ENCODE measurements at places on chromosomes 7 and 10. TPM values are rescaled to one million over a fixed set of nuclear protein-coding genes. Genes with fewer than 3 reads are reported as not detected.

DNA sequence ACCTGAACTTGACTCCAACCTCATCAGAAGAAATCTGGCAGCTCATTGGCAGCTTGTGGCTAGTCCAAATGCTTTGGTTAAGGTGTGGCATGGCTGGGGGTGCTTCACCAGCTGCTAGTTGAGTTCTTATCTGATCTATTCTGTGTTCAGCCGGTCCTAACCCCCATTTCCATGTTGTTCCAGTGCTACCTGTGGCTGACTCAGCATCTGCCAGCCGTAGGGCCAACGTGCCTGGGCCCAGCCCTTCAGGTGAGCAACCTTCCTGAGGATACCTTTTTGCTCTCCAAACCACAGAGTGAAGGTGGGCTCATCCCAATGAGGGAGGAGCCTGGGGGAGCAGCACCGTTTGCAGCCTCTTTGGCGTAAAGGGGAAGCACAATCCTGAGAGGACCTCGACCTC lies 46.8 kb upstream of the C10orf120 start:
- ATAC-seq, result no peak

Gene SLC26A4
- total RNA-seq, result 2.2 TPM

DNA sequence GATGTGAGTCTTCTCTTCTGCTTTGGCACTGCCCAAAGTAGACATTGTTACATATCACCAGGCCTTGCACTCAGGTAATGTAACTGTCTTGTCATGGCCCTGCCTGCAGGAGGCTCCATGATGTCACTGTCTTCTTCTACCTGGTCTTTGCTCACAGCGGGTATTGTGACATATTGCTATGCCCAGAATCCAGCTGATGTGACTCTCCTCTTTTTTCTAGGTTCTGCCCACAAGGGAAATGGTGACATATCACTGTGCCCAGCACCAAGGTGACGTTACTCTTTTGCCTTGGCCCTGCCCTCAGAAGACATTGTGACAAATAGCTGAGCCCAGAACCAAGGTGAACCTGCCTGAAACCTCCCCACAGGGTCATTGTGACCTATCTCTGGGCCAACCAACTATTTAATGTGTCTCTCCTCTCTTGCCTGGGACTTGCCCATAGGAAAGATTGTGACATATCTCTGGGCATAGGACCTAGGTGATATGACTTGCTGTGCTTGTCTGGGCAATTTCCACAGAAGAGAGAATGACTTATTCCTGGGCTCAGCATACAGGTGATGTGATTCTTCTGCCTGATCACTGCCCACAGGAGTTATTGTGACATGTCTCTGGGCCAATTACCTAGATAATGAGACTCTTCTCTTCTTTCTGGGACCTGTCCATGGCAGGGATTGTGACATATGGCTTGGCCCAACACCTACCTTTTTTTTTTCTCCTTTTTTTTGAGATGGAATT lies 26.5 kb upstream of the ZNF107 start:
- no peak for ATAC-seq

Gene ASZ1
- not detected for total RNA-seq

DNA sequence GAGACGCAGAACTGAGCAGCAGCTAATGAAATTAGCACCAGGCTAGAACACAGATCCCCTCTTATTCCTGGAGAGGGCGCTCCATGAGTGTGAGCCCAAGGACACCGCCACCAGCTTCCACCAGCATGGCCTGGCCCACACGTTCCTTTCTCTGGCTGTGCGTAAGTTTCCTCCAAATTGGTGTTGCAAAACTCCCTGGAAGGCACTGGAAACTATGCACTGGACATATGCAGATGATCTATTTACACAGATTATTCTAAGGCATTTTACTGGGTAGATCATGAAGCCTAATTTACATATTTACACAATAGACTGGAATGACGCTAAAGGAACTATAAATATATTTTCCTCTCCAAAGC lies 455.6 kb upstream of the FOXK1 start:
- no peak for ATAC-seq

GRCh38 chr10:46250481-46250880 lies 36.3 kb upstream of the ANTXRL start:
- ATAC-seq, result no peak

DNA sequence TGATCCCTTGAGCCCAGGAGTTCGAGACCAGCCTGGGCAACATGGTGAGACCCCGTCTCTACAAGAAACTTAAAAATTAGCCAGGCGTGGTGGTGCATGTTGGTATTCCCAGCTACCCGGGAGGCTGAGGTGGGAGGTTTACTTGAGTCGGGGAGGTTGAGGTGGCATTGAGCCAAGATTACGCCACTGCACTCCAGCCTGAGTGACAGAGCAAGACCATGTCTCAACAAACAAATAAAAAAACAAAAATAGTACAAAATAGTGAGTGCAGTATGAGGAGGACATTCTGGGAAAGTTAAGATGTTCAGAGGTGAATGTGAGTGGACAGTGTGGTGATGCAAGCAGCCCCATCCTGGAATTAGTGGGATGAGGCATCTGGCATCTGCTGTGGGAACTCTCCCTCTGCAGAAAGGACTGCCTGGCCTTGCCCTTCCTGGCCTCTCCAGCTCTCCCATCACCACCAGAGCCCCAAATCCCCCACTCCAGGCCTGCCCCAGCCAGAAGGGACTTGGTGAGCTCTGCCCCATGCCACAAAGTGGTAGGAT lies 96.6 kb upstream of the PARD3 start:
- ATAC-seq, result no peak

DNA sequence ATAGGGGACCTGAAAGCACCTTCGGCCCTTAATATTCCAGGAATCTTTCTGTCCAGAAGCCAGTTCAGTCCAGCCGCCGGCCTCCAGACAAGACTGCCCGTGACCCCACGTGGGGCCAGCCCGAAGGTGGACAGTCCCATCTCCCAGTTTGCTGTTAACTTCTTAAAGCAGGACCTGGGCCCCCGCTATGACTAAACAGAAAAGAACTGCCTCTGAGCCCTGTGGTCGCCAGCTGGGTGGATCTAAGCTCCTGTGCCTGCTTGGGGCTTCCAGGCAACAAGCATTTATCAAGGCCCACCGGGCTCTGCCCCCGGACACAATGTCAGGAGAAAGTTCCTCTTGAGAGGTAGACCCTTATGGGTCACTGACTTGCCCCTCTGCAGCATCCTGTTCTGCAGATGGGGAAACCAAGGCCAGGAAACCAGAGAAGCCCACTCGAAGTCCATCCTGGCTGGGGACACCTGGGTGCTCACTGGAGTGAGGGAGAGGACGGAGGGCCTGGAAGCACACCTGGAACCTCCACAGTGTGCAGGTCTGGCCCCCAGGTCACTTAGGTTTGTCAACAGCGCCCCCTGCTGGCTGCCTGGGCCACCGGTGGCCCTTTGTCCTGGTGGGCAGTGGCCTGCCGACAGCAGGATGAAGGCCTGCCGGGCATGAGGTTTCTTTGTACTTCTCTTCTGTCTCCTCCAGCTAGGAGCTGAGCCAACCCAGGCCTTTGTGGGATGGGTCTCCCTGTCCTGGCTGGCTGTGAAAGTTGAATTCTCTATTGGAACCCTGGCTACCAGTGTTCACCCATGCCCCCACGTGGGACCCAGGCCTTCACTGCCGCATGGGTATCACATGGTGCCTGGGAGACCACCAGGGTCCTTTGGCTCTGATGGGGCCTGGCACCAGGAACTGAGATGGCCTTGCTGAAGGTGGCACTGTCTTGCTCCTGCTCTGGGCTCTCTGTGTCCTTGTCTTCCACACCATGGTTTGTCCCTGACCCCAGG lies 128.0 kb downstream of the ZMIZ1 start:
- peak; percentile 32 for ATAC-seq

Measured in gastroesophageal sphincter (tissue), 4 donors.